ENCODE measurements at places on chromosomes 1 and 21. TPM values are rescaled to one million over a fixed set of nuclear protein-coding genes. Genes with fewer than 3 reads are reported as not detected.

GRCh38 chr1:83761167-83762038 lies 237.5 kb downstream of the TTLL7 start:
- DNase-seq: no peak

DNA sequence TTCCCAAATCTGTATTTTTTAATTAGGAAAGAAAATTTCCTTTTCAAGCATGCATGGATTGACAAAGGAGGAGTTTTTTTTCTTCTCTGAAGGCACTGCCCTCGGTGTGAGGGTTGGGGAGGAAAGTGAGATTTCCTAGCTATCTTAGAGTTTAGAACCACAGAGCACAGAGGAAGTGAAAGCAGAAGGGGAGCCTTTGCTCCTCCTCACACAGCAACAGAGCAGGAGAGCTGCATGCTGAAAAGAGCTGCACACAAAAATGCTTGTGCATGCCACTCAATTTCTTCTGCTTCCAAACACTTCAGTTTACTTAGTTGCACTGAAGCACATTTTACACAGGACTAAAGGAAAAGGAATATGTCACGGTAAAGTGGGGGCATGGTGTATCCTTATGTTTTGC lies 308.1 kb downstream of the GPATCH2 start:
- no peak for DNase-seq

DNA sequence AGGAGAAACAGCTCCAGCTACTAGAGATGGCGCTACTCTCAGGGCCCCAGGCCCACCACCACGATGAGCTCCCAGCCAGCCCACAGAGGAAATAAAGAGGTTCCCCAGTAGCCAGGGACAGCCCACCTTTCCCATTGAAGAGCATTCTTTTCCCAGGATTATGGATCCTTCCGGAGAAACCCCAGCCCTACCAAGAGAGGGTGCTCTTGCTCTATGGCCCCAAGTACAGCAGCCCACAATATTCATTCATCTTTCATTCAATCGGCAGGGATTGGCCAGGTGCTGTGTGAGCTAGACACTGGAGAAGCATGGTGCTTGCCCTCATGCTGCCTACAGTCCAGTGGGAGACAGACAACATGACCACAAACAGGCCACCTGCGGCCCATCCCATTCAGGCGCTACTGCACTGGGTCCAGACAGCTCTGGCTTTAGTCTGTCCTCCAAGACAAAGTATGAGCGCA lies 29.9 kb downstream of the PMVK start:
- DNase-seq: no peak

DNA sequence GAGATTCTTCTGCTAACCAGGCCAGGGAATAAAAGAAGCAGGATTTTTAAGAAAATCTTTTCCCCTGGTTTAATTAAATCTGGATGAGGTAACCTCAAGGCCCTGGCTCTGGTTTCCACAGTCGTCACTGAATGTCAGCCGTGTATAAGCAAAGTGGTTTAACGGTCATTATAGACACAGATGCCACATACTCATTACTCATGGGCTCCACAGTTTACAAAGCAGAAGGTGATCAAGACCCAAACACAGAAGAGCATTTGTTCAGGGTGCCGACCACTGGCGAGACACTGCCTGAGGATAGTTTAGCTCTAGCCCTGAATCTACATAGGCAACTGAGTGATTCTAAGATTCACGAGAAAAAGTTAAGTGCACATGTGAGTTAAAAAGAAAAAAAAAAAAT lies 27.8 kb upstream of the RAP1GAP start:
- no peak for DNase-seq

DNA sequence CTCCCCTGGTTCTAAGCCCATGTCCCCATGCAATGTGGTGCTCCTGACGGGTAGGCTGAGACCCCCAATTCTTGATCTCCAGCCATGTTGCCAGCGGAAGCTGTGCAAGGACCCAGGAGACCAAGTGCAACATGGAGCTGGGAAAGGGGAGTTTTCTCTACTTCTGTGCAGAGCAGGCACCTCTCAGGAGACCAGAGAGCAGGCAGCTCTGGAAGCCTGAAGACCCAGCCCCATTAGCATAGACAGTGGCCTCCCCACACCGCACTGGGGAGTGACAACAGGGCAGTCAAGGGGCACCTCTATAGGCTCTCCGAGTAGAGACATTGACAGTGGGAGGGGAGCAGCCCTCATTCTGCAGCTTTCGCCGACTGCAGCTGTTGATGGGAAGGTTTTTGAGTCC lies 410.2 kb downstream of the MATN1 start:
- DNase-seq: no peak

- peak; percentile 45 for DNase-seq
These were observed 11.4 kb downstream of the NEK7 start for GRCh38 chr1:198168227-198168626.

GRCh38 chr1:228305721-228306152 lies 97.9 kb downstream of the OBSCN start:
- DNase-seq: no peak

DNA sequence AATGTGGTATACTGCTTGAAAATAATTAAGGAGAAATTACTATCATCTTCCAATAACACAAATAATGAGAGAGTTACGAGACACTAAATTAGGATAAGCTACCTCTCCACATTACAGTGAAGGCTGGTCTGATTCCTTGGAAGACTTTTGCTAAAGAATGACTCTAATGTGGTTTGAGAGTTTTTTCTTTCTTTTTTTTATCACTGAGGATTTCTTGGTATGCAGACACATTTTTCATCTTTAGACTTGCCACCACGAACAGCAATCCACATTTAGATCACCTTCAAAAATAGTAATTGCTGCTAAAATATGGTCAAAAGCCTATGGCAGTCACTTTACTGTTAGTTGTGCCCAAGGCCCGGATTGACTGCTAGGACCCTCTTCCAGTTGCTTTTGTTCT lies 16.6 kb upstream of the TMEM35B start:
- peak; percentile 8 for DNase-seq

DNA sequence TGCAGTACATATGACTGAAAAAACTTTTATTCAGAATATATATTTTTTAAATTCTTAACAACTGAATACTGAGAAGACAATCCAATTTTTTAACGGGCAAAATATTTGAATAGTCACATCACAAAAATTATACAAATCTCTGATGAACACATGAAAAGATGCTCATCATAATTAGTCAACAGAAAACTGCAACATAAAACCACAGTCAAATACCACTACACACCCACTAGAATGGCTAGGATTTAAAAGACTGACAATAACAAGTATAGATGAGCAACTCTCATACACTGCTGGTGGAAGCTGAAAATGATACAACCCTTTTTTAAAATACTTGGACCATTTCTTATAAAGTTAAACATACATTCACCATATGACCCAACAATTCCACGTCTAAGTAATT lies 87.7 kb upstream of the TNFSF4 start:
- DNase-seq: peak; percentile 40

GRCh38 chr1:184691719-184692324 lies 62.8 kb downstream of the EDEM3 start:
- DNase-seq: peak; percentile 49

DNA sequence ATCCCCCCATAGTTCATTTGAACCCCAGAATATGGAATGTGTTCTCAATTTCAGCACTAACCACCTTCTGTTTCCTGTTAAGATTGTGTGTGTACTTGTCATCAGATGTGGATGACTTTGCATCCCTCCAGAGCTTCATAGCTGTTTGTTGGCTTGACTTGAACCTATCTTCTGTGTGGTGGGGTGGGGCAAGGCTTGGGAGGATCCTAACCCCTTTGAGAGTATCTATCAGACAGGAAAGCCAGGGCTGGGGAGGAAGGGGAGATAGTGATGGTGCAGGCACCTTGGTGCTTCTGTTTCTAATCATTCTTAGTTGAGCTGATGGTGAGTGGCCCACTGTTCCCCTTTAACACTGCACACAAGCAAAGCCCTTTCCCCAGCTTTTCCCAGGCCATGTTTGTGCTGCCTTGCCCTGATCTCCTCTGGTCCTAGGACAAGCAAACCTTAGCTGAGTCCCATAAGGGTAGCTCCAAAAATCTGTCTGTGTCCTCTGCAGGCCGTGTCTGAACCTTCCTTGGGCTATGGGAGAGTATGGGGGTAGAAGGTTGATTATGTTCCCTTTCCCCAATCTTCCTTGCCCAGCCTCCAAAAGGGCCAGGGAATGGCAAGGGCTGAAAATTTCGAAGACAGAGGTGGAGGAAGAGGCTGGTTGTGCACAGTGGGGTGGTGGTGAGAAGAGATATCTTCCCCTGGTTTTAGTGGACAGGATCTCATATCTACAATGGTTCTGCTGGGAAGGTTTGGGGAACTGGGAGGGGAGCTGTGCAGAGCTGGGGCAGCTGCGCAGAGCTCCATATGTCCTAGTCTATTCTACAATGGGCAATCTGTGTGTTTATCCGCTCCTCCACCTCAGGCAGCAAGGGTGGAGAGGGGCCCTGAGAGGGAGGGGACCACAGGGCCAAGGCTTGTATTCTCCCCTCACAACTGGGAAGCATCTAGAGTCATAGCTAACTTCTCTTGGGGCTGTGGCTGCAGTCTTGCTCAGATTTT lies 1.4 kb downstream of the NHLH1 start:
- no peak for DNase-seq

GRCh38 chr1:203308328-203308922 lies 3.1 kb downstream of the BTG2 start:
- no peak for DNase-seq

The DHRS3 gene
- 28.2 TPM for total RNA-seq

The RIMKLA gene
- not detected for total RNA-seq

The MPL gene
- total RNA-seq: not detected

The FMO5 gene
- total RNA-seq: 0.22 TPM

The SLC5A3 gene
- total RNA-seq: 18.2 TPM

All from HFFc6 (cell line).